DMS79 (cell line): ENCODE measurements at places on chromosomes 16 and 17.

DNA sequence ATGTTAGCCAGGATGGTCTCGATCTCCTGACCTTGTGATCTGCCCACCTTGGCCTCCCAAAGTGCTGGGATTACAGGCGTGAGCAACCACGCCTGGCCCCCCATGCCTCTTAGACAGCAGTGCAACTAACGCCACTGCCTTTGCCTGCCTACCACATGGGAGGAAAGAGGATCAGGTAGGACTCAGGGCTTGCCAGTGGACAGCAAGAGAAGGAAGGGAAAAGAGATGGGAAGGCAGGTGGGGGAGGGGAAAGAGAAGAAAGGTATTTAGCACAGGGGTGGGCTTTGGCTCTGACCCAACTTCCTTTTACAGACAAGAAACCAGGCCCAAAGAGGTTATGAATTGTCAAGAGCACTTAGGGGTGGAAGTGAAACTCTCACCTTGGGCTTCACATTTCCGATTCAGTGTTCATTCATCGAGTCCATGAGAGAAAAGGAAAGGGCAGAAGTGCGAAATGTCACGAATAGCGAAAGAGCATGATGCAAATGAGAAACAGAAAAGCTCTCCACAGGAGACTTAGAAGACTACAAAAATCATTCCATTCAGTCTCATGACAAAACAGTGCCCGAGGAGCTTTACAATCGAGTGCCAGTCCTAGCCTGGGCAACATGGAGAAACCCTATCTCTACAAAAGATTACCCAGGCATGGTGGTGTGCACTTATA lies 36.4 kb downstream of the CDK5R1 start:
- no peak for DNase-seq

- DNase-seq: no peak
Measured at GRCh38 chr16:52453644-52454043, 93.3 kb downstream of the TOX3 start.

GRCh38 chr16:87076331-87076949 lies 240.8 kb downstream of the C16orf95 start:
- DNase-seq: no peak

DNA sequence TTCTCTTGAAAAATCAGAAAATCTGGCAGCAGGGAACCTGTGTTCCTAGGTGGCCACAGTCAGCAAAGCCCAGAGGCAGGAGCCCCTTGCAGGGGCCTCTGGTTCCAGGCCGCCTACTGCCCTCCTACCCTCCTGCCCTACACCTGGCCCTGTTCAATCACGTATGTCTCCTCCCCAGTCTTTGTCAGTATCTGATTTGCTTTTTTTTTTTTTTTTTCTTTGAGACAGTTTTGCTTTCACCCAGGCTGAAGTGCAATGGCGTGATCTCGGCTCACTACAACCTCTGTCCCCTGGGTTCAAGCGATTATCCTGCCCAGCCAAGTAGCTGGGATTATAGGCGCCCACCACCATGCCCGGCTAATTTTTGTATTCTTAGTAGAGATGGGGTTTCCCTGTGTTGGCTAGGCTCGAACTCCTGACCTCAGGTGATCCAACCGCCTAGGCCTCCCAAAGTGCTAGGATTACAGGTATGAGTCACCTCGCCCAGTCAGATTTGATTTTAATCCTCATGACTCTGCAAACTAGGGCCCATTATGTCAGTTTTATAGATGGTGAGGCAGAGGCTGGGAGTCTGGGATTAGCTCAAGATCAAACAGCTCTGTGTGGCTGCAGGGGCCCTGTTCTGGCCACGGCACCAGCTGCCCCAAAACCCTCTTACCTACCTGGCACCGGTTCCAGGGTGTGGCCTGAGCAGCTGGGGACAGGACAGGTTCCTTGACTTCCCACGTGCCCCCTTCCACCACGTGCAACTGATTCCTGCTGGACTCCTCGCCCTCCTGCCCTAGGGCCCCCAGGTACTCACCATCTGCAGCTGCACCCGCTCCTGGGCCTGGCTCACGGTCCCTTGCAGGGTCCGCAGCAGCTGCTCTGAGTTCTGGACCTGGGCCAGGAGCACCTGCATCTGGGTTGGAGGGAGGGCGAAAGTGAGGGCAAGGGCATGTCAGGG lies 14.7 kb downstream of the RABEP2 start:
- DNase-seq: peak; percentile 70

DNA sequence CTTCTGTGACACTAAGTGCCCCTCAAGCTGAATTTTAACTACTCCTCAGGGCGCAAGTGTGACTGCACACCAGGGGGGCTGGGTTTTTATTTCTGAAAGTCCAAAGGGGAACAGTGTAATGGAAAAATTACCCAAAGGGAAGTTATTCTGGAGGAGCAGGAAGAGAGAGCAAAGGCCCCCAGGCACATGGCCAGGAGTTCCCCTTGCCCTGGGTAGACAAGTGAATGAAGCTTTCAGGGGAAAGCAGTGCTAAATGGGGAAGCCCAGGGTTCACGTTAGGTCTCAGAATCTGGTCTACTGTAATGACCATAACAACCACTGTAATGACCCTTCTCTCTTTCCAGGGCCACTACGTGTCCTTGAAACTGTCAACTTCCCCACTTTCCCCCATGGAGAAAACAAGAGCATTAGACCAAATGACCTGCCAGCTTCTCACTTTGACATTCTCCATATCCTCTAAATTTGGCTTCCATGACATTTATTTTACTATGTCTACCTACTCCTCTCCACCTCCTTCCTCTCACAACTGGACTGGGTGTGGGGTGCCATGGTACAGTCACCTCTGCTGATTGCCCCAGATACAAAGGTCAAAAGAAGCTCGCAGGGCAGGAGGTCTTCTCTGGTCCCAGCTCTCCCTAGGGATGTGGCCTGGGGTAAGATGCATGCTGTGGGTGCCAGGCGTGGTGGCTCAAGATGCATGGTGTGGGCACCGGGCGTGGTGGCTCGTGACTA lies 34.1 kb upstream of the MMP2 start:
- DNase-seq: peak; percentile 3

DNA sequence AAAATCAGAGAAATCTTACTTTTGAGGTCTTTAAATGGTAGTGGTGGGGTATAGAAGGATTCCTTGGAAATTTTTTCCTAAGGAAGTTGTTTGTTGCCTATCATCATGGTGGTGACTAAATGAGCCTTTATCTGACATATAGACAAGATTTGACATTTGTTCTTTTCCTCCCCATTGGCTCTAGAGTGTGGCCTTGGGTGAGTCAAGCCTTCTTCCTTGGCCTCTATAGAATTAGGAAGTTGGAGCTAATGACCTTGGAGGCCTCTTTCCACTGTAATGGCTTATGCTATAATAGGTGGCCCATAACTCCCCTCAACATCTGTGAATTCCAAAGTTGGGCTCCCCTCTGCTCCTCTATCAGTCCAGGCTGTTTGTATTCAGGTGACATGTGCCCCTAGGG lies 79.1 kb upstream of the HNF1B start:
- no peak for DNase-seq

- DNase-seq: no peak
Measured at GRCh38 chr16:27156579-27156978, 46.7 kb upstream of the KDM8 start.

DNA sequence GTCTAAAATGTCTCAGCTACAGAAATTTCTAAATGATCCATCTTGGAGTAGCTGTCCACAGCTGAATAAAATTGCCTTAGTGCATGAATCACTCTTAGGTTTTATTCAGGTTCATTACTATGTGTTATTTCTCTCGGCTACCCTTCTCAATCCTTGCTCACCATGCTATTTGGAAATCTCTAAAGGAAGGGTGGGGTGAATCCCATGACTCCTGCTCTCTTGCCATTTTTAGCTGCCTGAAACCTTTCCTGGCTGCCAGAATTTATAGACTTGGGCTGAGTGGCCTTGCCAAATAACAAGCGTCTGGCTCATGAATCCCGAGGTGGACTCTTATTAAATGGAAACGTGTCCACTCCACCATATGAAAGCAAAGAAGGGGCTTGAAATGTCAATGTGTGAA lies 936.1 kb upstream of the SOX9 start:
- DNase-seq: no peak

DNA sequence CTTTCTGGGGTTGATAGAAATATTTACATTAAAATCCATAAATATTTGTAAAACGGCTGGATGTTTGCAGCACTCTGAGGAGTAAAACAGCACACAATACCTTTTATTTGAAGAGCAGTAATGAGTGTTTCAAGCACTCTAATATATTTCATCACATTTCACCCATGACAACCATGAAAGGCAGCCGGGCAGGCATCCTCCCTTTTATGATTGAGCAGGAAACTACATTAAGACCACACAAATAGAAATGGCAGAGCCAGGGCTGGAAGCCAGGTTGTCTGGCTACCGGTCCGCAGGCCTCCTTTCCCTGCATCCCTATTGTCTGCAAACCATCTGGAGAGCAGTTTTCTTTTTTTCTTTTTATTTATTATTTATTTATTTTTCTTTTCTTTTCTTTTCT lies 23.1 kb upstream of the GPRC5C start:
- peak; percentile 53 for DNase-seq

DNA sequence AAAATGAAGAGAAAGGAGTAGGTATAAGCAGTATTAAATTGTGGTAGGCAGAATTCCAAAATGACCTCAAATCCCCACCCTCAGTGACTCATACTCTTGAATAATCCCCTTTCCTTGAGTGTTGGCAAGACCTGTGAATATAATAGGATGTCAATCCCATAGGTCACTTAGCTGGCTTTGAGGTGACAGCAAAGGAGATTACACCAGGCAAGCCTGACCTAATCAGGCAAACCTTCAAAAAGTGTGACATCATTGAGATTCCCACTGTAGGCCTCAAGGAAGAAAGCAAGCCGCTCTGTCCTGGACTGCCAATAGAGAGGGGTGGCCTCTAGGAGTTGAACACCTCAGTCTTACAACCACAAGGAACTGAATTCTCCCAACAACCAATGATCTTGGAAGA lies 535.2 kb downstream of the RBFOX1 start:
- no peak for DNase-seq

GRCh38 chr17:72838068-72838467 lies 254.4 kb downstream of the SLC39A11 start:
- DNase-seq: no peak

DNA sequence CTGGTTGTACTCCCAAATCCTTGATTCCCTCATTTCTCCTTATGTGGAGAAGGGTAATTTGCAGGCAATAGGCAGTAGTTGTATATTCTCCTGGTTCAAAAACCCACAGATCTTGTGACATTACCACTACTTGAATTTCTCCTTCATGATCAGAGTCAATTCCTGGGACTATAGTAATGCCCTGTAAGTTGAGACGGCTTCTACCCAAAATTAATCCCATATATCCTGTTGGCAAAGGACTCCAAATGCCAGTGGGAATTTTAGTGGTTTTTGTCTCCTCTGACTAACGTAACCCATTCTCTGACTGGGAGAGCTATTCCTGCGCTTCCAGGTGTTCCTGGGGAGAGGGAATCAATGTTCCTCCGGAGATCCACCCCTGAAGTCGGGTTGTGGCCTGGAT lies 11.6 kb upstream of the ZNF689 start:
- no peak for DNase-seq

GRCh38 chr17:39643271-39643670 lies 6.3 kb downstream of the STARD3 start:
- DNase-seq: no peak

- no peak for DNase-seq
Measured at GRCh38 chr17:32440722-32441121, 3.6 kb upstream of the PSMD11 start.

DNA sequence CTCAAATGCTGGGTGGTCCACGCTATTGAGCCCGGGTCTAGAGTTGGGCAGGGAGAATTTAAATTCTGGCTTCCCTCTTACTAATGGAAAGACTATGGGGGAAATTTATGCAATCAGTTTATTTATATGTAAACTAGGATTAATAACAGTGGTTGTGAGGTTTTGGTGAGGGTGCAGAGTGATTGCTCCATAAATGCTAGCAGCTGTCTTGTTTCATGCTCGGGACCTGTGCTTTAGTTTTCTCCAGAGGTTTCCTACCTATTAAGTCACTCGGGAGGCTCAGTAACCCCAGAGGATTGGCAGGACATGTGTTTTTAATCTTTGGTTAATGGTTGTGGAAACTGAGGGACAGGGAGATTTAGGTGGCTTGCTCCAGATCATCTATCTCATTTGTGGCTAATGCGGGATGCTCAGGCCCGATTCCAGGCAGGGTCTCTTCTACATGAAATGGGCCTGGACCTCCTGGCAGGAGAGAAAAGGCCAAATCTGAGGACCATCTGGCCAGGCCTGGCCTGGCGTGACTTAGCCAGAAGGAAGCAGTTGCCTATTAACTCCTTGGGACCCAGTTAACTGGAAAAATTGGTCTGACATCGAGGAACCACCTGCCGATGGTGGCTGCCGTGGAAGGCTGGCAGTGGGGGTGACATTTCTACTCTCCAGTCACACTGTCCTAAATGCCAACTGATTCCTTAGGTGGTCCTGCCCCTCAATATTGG lies 2.1 kb downstream of the PRCD start:
- no peak for DNase-seq

- no peak for DNase-seq
Measured at GRCh38 chr17:60348616-60349015, 43.3 kb downstream of the USP32 start.

DNA sequence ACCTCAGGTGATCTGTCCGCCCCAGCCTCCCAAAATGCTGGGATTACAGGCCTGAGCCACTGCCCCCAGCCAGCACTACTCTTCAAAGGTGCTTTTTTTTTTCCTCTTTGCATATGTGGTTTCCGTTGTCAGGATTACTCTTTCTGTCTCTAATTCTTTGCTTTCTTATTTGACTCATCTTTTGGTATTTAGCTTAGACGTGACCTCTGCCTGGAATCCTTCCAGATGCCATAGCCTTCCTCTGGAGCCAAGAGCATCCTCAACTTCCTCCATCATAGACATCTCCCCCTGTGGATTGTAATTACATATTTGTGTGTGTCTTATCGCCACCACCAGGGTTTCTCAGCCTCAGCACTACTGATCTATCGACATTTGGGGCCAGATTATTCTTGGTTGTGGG lies 84.4 kb upstream of the XYLT1 start:
- DNase-seq: no peak

DNA sequence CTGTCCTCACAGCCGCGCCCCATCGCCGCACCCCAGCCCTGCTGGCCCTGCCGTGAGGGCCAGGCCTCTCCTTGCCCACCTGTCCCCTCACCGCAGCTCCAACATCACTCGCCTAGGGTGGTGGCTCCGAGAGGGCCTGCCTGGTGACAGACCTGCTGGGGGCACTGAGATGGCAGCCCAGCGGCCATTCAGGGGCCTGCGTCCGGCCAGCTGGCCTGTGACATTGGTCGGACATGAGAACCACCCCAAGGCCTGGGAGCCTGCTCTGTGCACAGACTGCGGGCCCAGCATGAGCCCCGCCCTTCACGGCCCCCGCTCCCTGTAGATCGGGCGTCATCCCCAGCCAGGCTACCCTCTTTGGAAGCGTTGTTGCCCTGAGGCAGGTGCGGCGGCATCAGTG lies 11.8 kb downstream of the NME3 start:
- DNase-seq: no peak

GRCh38 chr16:70746708-70747424 lies 54.1 kb downstream of the VAC14 start:
- DNase-seq: no peak

- no peak for DNase-seq
Measured at GRCh38 chr16:31351246-31351941, 3.6 kb upstream of the ITGAX start.

DNA sequence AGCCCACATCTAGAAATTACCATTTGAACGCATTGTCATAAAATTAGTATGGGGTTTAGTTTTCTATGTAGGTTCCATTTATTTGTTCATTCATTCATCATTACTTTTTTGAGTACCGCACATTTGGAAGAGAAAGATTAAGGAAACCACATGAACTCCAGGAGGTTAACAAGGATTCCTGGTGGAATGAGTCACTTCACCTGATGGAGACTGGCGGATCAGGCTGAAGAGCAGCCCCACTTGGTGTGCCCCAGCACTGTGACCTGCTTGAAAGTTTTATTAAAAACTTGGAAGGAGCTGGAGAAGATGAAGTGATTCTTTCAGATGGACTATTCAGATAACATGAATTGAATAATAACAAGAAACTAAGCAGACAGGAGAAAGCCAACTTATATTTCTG lies 293.6 kb upstream of the CDH11 start:
- no peak for DNase-seq
